Activated T-cell treated with anti-CD3 and anti-CD28 coated beads, Interleukin-2, amount 50 U/mL, for 48 hours (primary cell): ENCODE measurements at places on chromosomes 6 and 20.
A peak's percentile ranks its signal among the peaks of the same experiment; 100 is the strongest.

- DNase-seq, result no peak
Observed at GRCh38 chr6:1825277-1825676, 215.6 kb downstream of the FOXC1 start.

DNA sequence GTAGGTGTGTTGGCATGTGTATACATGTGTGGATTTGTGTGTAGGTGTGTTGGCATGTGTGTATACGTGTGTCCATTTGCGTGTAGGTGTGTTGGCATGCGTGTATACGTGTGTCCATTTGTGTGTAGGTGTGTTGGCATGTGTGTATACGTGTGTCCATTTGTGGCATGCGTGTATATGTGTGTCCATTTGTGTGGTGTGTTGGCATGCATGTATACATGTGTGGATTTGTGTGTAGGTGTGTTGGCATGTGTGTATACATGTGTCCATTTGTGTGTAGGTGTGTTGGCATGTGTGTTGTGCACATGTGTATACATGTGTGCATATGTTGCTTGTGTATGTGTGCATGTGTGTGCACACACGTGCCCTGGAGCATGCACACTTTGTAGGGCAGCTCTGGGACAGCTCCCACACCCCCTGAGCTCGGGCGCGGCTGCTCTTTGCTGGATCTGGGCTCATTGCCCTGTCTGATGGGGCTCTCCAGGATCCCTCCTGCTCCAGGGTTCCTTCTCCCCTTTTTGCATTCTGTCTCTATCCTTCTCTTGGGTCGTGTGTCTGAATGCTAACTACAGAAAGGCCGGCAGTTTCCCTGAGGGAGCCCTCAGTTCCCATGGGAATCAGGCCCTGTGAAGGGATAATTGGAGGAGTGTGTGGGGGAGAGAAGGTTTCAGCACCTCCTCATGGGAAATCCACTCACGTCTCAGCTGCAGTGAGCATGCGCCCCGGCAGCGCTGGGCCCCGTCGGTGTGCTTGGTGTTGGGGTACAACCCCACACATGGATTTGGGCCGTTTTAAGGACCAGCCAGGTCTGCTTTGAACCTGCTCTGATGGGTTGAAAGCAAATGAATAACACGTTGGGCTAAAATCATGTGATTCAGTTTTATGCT lies 102.0 kb downstream of the ERMARD start:
- DNase-seq, result no peak

GRCh38 chr20:50019466-50020256 lies 36.9 kb downstream of the SNAI1 start:
- no peak for DNase-seq

GRCh38 chr6:31597006-31597405 lies 4.2 kb upstream of the NCR3 start:
- DNase-seq, result no peak

GRCh38 chr20:62707921-62708521 lies 615 bp upstream of the NTSR1 start:
- DNase-seq, result peak; percentile 39
